Fibroblast of skin of abdomen (primary cell): ENCODE measurements at places on chromosomes 11 and 22.

GRCh38 chr11:79482800-79483199 lies 42.0 kb upstream of the TENM4 start:
- no peak for DNase-seq

- DNase-seq: no peak
Observed at GRCh38 chr11:123286255-123286654, 91.2 kb upstream of the CLMP start.

- no peak for DNase-seq
Observed at GRCh38 chr22:44438481-44439131, 59.4 kb downstream of the RTL6 start.

DNA sequence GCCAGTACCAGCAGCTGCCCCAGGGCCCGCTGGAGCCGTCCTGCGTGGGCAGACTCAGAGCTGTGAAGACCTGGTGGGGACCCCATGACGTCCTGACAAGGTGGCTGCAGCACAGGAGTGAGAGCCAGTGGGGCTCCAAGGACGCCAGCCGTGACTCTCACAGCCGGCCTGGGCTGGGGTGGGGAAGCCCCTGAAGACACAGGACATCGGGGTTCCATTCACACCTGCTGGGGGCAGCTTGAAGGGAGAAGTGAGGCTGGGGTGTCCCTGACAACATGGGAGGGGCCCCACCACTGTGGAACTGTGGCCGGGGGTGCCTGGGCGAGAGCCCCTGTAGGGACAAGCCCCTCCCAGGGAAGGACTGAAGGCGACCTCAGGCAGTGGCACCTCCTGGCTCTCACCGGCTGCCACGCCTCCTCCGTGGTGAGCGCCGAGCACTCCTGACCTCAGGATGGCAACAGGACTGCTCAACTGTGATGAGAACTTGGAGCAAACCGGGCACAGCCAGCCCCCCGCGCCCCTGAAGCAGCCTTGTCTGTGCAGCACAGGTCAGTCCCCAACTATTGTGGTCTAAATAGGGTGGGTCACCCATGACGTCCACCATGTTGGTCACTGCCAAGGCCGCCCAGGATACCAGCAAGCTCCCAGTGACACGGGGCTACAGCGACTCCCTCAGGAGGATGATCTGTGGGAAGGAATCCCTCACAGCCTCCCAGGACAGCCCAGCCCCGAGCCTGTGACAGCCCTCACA lies 22.7 kb upstream of the IL17REL start:
- no peak for DNase-seq

DNA sequence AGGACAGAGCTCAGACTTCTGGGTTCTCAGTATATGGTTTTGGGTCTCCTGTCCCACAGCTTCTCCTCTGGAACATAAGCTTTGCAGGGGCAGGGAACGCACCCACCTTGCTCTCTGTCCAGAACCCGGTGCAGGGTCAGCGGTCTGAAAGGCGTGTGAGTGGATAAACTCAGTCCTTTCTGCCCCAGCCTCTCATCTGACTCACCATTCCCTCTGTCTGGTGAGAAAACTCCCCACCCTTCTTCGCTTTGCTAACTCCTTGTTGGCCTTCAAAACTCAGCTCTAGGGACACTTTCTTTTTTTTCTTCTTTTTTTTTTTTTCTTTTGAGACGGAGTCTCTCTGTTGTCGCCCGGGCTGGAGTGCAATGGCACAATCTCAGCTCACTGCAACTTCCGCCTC lies 68.9 kb upstream of the NUP50 start:
- no peak for DNase-seq

DNA sequence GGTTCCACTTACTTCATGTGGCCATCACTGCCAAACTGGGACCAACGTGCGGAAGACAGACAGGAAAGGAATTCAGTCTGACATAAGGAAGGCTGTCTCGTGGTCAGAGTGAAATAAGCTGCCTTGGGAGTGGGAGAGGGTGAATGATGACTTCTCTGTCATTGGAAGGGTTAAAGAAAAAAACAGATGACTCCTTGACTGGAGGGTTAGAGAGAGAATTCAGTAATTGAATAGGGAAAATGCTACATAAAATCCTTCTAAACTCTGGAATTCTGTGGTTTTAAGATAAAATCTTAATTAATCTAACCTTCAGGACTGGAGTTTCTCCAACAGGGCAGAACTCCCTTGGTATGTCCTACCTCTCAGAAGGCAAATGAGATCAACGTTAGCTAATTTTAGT lies 33.8 kb downstream of the RAB30 start:
- DNase-seq: peak; percentile 84

DNA sequence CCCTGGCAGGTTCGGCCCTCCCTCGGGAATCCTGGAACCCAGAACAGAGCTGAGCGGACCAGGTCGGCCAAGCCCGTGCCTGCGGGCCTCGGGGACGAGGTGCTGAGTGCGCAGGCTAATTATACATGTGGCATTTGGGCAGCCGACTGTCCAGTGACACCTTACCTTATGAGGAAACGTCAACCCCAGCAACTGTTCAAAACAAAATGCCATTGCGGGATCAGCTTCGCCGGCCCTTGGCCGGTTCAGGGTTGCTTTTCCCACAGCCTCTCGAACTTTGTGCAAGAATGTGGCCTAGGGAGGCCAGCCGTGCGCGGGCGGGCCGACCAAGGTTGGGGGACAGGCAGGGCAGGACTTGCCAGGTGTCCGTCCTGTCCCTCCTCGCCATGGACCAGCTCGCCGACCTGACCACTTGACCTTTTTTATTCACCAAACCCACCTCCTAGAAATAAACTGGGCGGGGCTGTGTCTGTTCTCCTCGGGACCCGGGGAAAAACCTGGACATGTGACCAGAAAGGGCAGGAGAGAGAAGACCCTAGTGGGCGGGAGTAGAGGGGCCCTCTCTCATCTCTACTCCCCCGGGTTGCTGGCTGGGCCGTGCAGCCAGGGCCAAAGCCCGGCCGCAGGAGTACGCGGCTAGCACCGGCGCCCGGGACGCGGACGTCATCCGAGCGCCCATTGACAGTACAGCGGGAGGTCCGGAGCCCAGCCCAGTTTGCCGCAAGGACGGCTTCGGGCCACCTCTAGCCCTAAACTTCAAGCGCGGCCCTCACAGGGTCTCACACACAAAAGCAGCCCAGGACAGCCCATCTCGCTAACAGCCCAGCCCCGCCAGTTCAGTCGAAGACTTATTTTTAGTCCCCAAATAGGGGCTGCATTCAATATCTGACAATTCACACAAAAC lies 134.3 kb upstream of the C11orf58 start:
- DNase-seq: peak; percentile 39

DNA sequence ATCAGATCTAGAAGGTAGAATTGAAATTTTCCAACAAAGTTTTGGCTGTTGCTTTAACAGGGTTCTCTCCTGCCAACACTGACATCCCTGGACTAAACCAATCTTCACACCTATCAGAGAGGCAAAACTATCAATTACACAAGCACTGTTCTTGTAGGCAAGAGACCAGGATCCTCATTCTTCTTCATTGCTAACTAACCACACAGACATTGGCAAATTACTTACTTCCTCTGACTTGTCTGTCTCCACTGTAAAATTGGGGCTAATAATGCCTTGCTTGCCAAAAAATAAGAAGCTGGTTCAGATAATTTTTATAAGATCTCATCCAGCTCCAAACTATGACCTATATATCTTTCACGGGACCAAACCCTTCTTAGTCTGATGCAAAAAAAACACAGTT lies 93.8 kb upstream of the DDI1 start:
- DNase-seq: peak; percentile 22

DNA sequence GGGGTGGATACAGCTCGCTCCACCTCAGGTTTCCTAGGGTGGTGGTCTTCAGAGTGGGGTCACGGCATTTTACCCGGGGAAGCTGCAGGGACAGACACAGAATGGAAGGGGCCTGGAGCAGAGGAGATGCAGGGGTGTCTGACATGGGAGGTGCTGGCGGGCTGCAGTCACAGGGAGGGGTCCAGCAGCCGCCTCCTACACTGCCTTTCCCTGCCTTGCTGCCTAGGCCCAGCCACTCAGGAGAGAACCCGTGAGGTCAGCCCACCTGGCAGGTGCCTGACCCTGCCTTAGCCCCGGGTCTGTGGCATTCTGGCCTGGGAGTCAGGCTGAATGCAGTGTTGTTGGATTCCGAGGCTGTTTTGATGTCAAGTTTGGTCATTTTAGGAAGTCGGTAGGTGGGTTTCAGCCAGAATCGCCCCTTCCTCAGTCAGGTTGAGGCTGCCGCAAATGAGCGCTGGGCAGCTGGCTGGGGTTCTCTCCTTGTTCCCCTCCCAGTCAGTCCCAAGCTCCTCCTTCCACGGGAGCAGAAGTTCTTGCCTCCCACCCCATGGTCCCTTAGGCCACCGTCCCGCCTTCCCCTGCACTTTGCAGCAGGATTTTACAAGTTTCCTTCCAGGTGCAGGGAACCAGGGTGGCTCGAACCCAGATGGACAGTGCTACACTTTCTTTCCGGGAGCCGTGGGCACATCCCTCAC lies 294.5 kb downstream of the TBC1D22A start:
- DNase-seq: no peak

- DNase-seq: no peak
Observed at GRCh38 chr11:5348551-5349194, 2.6 kb upstream of the OR51B6 start.

DNA sequence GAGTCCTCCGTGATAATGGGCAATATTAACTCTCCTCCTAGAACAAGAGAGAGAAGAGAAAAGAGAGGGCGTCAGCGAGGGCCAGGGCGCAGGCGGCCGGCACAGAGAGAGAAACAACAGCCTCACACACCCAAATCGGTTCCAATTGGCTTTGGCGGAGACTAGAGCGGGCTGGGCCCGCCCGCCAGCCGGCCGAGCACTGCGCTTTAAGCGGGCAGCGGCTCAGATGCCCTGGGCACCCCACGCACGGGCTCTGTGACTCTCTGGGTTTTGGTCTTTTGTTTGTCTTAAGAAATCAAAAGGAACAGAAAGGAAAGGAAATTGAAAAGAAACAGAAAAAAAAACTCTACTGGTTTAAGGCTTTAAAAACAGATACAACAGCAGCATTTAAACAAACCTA lies 17.0 kb downstream of the SLC22A12 start:
- DNase-seq: peak; percentile 7

DNA sequence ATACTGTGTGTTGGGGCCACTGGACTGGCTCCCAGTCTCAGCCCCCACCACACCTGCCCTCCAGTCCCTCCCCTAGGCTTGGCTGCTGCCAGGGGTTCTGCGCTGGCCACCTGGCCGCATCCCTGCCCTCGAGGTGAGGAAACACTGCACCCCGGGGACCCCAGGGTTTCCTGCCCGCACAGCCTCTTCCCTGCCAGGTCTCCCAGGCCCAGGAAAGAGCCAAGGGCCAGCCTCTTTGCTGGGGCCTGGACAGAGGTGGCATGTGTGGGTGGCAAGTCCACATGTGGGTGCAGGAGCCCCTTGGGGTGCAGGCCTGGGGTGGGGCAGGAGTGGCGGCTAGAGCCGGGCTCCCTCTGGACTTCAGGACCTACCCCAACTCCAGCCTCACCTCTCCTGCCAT lies 2.5 kb downstream of the EPS8L2 start:
- DNase-seq: no peak

DNA sequence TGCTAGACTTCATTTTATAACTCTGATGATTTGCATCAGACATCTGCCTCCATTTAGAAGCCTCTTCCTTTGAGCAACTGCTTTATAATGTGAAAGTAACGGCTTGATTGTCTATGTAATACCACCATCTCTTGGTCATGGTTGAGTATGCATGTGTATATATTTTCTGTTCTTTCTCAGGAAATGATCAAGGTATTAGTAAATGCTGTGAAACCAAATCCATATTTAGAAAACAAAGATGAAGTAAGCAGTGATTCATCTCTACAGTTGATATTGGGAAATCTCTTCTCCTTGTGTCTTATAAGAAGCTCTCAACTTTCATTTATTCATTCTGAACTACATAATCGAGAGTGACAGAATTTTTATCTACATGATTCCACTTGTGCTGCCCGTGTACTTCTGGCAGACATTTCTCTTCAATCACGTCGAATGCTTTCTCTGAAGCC lies 104.6 kb upstream of the ANO3 start:
- peak; percentile 89 for DNase-seq

- no peak for DNase-seq
Observed at GRCh38 chr22:38085501-38085900, 1.5 kb upstream of the SLC16A8 start.

GRCh38 chr22:19103880-19104821 lies 18.1 kb downstream of the DGCR2 start:
- DNase-seq: no peak
